A172 (cell line): ENCODE measurements at places on chromosomes 2 and 18.

GRCh38 chr2:218865396-218865795 is 5.8 kb downstream of the WNT6 start:
- no peak for DNase-seq

DNA sequence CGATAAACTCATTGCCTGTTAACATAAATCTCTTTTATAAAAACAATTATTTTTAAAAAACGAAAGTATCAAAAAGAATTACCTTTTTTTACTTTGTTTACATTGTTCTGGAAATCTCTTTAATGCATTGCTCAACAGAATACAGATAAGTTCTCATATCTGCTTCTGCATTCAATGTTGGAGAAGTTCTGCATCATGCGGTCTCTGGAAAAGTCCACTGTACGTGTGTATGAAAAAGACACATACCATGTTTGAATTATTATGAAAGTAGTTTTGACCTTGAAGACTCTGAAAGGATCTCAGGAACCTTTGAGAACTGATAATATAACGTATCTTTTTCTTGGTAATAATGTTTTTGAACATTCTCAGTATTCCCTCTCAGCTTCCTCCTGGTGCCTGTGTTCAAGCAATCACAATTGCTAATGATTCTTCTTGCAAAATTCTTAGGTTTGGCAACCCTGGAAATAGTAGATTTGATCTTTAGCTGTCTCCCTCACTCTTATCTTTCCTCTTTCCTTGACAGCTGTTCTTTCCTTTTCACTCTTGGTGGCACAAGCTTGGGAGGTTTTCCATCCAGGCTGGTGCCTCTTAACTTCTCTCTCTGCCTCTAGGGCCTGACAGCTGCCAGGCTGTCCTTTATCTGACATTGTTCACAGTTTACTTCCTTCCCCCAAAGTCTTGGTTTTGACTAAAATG is 12.4 kb upstream of the IL1R1 start:
- no peak for DNase-seq

GRCh38 chr18:11336241-11336640 is 186.9 kb upstream of the PIEZO2 start:
- DNase-seq: no peak

- DNase-seq: no peak
Observed at GRCh38 chr2:158319269-158319668, 137.3 kb downstream of the CCDC148 start.

GRCh38 chr2:227491386-227491785 is 19.4 kb downstream of the AGFG1 start:
- no peak for DNase-seq

- DNase-seq: peak; percentile 33
Observed at GRCh38 chr18:27599202-27599829, 414.2 kb upstream of the CHST9 start.

- DNase-seq: no peak
Observed at GRCh38 chr18:28808373-28808772, 631.4 kb upstream of the CDH2 start.

GRCh38 chr2:186484062-186484735 is 1.9 kb upstream of the ZC3H15 start:
- DNase-seq: no peak
